NCI-H1417 (cell line): ENCODE measurements at places on chromosomes 13 and 19.

DNA sequence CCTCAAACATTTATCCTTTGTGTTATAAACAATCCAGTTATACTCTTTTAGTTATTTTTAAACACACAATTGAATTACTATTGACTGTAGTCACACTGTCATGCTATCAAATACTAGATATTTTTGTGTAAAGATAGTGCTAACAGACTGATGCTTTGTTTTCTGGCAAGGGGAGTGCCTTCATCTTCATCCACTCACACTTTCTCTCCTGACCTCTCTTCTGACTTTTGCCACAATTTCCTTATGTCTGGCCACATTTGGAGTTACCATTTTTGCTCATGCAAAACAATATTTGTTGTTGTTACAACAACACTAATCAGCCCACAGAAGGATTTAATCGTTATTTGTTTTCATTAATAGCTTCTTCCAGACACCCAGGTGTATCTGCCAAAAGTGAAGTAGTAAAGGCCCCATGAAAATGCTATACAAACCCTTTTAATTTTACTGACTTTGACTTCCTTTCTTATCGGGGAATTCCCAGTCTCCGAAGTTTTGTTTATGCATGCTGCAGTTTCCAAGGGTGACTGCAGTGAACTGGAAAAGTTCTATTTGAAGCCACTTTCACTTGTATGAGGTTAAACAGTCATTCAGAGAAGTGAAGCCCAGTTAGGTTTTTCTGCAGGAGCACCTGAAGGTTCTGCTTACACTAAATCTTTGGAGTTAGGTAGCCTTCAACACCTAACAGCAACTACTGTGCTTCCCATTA lies 66.1 kb upstream of the FRY start:
- no peak for DNase-seq

GRCh38 chr19:30864391-30865215 lies 484.6 kb downstream of the TSHZ3 start:
- DNase-seq, result no peak

GRCh38 chr19:28426110-28426729 lies 786.7 kb downstream of the UQCRFS1 start:
- DNase-seq, result no peak

- DNase-seq, result no peak
Observed at GRCh38 chr19:13063461-13064091, 39.1 kb downstream of the LYL1 start.
